ENCODE measurements at places on chromosomes 1 and 21.

DNA sequence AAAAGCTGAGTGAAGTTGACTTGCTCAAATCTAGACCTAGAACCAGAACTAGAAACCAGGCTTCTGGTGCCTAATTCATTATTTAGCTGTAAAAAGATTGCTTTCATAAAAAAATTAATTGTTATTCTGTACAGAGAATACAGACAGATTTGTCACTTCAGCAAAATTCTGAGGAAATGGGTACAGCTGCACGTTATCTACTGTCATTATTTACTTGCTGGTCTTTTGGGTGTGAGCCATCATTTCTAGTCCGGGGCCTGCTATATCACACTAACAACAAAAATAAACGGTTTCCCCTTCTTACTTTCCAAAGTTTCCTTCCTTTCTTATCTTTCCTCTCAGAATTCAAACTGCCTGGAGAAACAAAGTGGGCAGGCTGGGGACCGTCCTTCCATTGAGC, 68.3 kb downstream of the PTGER3 start:
- no peak for DNase-seq

- no peak for DNase-seq
Observed at GRCh38 chr21:45415188-45415942, 10.4 kb downstream of the COL18A1 start.

DNA sequence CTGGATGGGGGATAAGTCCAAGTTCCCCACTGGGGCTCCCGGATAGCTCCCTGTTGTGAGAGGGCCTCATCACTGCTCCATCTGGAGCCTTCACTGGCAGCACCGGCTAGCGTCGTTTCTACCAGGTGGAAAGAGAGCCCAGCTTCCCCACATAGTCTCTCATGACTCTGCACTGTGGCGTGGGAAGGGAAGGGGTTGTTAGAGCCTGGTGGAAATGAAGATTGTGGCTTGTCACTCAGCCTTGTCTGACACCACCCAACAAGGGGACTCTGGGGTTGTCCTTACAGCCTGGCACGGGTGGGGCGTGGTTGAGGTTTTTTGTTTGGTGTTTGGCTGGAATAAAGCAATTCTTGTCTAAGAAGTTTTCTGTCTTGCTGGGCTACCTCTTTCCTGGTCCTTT, 94.6 kb downstream of the ADARB1 start:
- DNase-seq, result no peak

GRCh38 chr1:90340606-90341005, 345.7 kb downstream of the ZNF326 start:
- no peak for DNase-seq
